ENCODE measurements at places on chromosomes 7 and 10.

- no peak for DNase-seq
These were observed 81.5 kb upstream of the GNAI1 start for GRCh38 chr7:80053124-80053523.

- DNase-seq = no peak
These were observed 23.8 kb downstream of the KNDC1 start for GRCh38 chr10:133183646-133184378.

DNA sequence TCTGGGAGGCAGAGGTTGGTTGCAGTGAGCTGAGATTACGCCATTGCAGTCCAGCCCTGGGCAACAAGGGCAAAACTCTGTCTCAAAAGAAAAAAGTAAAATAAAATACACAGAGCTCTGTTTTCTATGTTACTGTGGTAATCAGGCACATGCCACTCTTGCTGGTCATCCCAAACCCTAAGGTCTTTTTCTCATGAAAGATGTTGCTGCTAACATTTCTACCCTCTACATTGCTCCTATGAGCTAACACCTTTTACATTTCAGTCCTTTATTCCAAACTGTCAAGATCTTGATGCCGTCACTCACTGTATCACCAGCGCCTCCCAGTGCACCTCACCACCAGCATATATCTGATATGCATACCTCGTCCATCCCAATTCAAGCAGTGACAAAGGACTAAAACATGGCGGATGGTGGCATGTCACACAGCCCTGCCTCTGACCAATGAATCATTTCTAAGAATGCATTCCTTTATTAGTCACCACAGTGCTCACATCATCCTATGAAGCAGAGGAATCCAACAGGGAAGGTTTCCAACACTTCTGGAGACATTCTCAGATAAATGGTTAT, 4.3 kb downstream of the DAGLB start:
- no peak for DNase-seq

GRCh38 chr10:28280652-28281051, 22.2 kb downstream of the MPP7 start:
- DNase-seq = no peak

- DNase-seq = no peak
These were observed 20.4 kb downstream of the CCDC71L start for GRCh38 chr7:106640368-106641141.

All from CD4-positive, alpha-beta T cell treated with Interleukin-10 for 1 hour (primary cell).